Upper lobe of left lung (tissue), 6 donors: ENCODE measurements at places on chromosomes 4 and X. TPM values are rescaled to one million over a fixed set of nuclear protein-coding genes. Genes with fewer than 3 reads are reported as not detected.

Gene PABPC5
- 0.89 TPM for total RNA-seq

- DNase-seq, result no peak
Measured at GRCh38 chrX:50606300-50606950, 135.8 kb upstream of the DGKK start.

GRCh38 chrX:50971395-50971794 lies 60.9 kb downstream of the BMP15 start:
- DNase-seq, result no peak

Gene S100P
- 9.4 TPM for total RNA-seq

GRCh38 chr4:27145597-27145996 lies 285.0 kb downstream of the STIM2 start:
- no peak for DNase-seq

DNA sequence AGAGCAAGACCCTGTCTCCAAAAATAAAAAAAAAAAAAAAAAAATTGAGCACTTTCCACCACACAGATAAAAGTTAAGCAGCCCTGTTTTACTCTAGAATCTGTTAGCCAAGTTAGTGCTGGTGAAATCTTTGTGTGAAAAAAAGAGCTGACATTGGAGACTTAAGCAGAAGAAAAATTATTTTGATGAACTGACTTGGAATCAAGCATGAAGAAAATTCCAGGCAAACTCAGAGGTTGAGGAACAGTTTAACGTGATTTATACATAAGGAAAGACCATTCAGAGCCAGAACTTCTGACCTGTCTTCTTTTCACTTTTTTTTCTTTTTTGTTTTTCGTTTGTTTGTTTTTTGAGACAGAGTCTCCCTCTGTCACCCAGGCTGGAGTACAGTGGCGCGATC lies 79.6 kb upstream of the RBPJ start:
- no peak for DNase-seq

Gene CT45A10
- not detected for total RNA-seq

DNA sequence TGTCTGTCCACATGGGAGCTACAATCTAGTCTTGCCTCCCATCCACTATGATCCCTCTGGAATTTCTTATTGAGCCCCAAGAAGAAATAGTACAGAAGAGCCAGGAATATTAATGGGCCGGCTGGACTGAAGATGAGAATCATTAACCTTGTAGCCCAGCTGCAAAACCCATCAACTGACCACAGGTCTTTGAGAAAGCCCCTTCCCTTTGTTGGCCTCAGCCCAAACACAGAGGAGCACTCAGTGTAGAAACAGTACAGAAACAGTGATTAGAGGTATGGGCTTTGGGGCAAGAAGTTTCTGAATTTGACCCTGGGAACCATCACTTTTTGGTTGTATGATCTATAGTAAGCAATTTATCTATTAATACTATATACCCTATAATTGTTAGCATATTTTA lies 76.8 kb upstream of the RAB40AL start:
- no peak for DNase-seq

- DNase-seq, result no peak
Measured at GRCh38 chr4:88549815-88550214, 26.2 kb upstream of the PYURF start.

- no peak for DNase-seq
Measured at GRCh38 chr4:37733240-37733867, 47.2 kb upstream of the RELL1 start.

DNA sequence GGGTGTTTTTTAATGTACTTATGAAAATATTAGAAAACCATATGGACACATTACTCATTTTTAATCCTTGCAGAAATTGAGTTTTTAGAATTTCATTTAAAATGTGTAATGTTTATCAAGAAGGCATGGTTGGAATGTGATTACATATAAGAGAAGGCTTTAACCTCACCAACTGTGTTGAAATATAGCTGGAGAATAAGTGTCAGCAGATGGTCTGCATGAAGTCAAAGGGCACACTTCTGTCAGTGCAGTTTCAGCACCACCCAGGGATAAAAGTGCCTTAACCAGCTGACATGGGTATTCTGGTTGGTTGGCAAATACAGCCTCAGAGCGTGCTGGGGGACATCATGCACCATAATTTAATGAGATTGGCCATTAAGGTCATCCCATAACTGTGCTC lies 21.2 kb upstream of the ANTXR2 start:
- no peak for DNase-seq

Gene ADRA2C
- 1.2 TPM for total RNA-seq

GRCh38 chrX:120512627-120513026 lies 43.5 kb upstream of the LAMP2 start:
- DNase-seq, result no peak

GRCh38 chr4:181688432-181688831 lies 554.8 kb upstream of the TENM3 start:
- no peak for DNase-seq

DNA sequence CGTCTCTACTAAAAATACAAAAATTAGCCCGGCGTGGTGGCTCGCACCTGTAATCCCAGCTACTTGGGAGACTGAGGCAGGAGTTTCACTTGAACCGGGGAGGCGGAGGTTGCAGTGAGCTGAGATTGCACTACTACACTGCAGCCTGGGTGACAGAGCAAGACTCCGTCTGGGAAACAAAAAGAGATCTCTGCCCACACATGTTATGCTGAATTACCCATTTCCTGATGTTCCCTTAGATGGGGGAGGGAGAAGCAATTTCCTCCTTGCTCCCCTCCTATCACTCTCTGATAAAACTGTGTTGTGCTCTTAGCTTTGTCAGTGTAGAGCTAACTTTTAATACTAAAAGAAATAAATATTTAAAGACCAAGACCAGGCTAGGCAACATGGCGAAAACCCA lies 102.5 kb downstream of the LARP7 start:
- DNase-seq, result no peak

- peak; percentile 45 for DNase-seq
Measured at GRCh38 chr4:54227256-54228055, 1.6 kb upstream of the PDGFRA start.

DNA sequence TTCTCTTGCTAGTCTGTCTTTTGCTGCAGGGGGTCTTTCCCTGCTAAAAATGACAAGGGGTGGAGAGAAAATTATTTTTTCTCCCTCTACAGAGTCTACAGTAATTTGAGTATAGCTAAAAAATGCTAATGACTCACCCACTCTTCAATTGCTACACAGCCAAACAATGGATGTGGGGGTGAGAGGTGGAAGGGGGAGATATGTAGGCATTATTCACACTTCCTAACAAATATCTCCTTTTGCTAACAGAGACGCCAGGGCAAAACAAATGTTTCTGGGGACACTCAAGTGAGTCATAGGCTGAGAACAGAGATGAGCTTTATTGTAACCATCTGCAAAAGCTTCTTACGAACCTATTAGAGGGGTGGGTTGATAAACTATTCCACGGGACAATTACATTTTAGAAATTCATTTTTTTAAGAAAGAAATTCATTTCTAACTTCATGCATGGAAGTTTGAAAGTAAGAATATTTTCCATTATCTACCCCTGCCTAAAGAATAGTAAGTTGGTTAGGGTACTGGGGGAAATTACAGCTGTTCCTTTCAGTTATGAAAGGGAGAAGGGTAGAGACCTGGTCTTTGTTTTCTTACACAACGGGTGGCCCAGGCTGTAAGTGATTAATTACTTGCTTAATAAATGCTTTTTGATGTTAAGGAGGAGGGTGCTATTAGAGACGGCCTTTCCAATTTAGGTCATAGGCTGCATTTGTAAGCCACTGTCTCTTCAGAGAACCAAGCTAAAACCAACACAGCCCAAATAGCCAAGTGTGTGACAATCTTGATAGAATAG lies 12.8 kb downstream of the SCD5 start:
- DNase-seq, result no peak
